ENCODE measurements at places on chromosomes 12 and 14.

DNA sequence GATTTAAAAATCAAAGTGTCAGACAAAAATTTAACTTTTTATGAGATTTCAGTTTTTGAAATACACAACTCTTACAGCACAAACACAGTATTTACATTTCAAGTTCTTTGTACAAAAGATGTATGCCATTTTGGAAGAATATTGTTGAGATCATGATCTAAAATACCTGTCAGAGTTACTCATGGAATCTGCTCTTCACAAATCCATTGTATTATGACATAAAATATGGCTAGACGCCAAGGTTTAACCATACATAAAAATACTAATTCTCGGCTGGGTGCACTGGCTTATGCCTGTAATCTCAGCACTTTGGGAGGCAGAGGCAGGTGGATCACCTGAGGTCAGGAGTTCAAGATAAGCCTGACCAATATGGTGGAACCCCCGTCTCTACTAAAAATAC is 6.2 kb upstream of the SYCP3 start:
- no peak for DNase-seq

- no peak for DNase-seq
Measured at GRCh38 chr14:75968456-75968855, 13.3 kb downstream of the TGFB3 start.

DNA sequence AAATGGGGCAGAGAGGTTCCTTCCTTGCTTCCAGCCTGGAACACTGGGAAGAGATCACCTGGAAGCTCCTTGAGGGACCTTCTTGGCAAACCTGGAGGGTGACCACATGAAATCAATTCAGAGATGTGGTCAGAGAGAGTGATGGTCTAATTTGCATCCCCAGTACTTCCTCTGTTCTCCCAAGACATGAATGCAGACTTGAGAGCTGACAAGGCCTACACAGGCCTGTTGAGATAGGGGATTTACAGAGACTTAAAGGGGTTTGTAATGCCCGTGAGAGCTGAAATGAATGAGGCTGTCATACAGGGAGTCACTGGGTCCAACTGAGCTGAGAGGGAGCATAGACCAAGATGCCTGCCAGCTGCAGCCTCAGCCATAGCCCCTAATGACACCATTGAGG is 45.1 kb downstream of the TMX1 start:
- no peak for DNase-seq

GRCh38 chr12:48716168-48716492 is 377 bp downstream of the CCNT1 start:
- DNase-seq, result no peak

DNA sequence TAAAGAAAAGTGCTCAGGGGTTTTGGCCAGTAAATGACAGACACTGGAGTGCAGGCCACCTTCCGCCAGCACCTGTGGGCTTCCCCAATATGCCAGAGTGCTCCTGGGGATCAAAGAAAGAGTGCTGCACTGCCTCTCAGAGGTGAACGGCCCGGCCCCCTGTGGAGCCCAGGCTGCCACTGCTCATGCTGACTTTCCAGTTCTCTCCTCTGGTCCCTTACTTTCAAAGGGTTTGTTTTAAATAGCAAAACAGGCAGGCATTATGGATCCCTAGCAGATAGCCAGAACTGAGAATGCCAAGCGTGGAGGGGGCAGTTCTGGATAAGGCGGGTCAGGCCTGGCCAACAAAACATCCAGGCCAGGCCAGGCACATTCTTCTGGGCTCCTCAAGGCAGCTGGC is 59.6 kb downstream of the MDM2 start:
- DNase-seq, result no peak

All from H7 (cell line).